ENCODE measurements at places on chromosomes 4 and X. TPM values are rescaled to one million over a fixed set of nuclear protein-coding genes. Genes with fewer than 3 reads are reported as not detected.

The TKTL1 gene
- polyA plus RNA-seq, result 19.3 TPM

The RASL11B gene
- 0.10 TPM for polyA plus RNA-seq

The COL25A1 gene
- polyA plus RNA-seq, result not detected

The SPANXN4 gene
- polyA plus RNA-seq, result not detected

The SUPT20HL1 gene
- not detected for polyA plus RNA-seq

The MTMR1 gene
- 27.6 TPM for polyA plus RNA-seq

GRCh38 chr4:71938776-71939175 lies 93.0 kb upstream of the NPFFR2 start:
- no peak for DNase-seq
- H3K27ac ChIP-seq, result no peak overlapping the region
- no peak overlapping the region for H3K4me3 ChIP-seq
- H3K4me1 ChIP-seq, result no peaks in the 10 kb centered on the region

DNA sequence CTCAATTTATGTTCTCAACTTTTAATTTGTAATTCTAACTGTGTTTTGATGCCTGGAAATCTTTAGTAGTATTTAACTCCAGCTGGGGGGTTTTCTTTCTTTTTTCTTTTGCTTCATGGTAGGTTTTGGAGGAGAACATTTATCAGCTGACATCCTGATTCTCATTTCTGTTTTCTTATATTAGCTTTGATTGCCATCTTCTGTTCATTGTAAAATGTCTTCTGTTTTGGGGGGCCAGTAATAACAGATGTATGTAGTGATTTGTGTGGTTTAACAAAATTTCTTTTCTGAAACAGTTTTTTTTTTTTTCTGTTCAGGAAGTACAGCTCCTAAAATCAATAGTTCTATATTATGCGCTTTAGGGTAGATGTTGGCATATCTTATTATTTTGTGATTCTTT lies 182.2 kb downstream of the GABRB1 start:
- no peak overlapping the region for H3K27ac ChIP-seq
- no peak for DNase-seq
- no peaks in the 10 kb centered on the region for H3K36me3 ChIP-seq
- H3K27me3 ChIP-seq, result no peaks in the 10 kb centered on the region
- H3K4me1 ChIP-seq, result no peaks in the 10 kb centered on the region

DNA sequence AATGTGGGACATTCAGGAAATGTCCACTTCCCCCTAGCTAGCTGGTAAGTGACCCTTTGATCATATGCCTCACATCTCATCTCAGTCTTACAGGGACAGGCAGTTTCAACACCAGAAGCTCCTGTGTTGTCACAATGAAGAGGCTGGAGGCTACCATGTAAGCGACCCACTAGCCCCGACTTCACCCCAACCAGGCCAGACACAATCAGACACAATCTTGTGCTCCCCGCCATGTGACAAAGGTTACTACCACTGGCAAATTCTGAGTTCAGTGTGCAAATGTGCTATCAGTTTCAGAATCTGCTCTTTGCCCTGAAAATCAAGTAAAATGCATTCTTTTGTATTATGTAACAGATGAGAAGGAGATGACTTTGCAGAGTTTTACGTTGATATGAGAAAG lies 56.9 kb upstream of the STS start:
- H3K27ac ChIP-seq, result no peak overlapping the region
- H3K4me3 ChIP-seq, result no peak overlapping the region
- H3K36me3 ChIP-seq, result no peaks in the 10 kb centered on the region
- H3K27me3 ChIP-seq, result no peaks in the 10 kb centered on the region

DNA sequence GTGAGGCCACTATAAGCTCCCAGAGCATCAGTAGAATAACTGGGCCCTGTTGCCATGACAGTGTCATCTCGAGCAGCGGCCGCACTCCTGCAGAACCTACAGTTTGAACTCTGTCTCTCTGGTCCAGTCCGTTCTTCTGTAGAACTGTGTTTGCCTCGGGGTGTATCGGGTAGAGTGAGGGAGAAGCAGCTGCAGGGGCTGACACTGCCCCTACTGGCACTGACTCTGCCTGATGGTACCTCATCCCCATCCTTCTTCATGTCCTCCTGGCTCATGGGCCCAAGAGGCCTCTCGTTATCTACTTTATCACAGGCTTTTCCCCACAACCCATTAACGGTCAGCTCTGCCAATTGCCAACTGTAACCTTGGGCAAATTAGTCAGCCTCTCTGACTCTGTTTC lies 96.5 kb downstream of the NPNT start:
- H3K4me3 ChIP-seq, result no peak overlapping the region
- H3K27ac ChIP-seq, result no peak overlapping the region
- H3K27me3 ChIP-seq, result no peaks in the 10 kb centered on the region
- H3K36me3 ChIP-seq, result no peaks in the 10 kb centered on the region
- no peak for DNase-seq

DNA sequence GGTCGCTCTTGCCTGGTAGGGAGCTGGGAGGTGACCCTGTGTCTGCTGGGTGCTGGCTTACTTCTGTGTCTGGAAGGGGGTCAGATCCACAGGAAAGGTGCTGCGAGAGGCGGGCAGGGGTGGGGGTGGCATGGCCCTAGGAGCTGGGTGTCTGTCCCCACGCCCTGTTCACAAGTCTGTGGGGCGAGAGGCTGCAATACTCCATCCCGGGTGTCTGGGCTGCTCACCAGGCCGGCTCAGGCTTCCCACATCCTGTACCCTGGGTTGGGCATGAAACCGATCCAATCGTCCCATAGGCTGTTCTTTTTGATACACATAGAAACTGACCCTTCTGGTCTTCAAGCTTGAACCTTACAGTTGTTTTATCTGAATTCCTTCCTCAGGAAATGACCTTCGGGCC lies 993 bp upstream of the CTAG2 start:
- H3K4me3 ChIP-seq, result no peak overlapping the region
- no peaks in the 10 kb centered on the region for H3K4me1 ChIP-seq
- H3K27ac ChIP-seq, result no peak overlapping the region
- no peaks in the 10 kb centered on the region for H3K27me3 ChIP-seq
- no peak for DNase-seq

GRCh38 chrX:131067216-131067615 lies 9.1 kb downstream of the ARHGAP36 start:
- H3K27ac ChIP-seq, result no peak overlapping the region
- H3K36me3 ChIP-seq, result no peaks in the 10 kb centered on the region
- no peak overlapping the region for H3K4me3 ChIP-seq

- no peaks in the 10 kb centered on the region for H3K36me3 ChIP-seq
- H3K4me1 ChIP-seq, result no peaks in the 10 kb centered on the region
- DNase-seq, result no peak
- H3K4me3 ChIP-seq, result no peak overlapping the region
These were observed 49.0 kb downstream of the PDHA1 start for GRCh38 chrX:19392703-19393102.

DNA sequence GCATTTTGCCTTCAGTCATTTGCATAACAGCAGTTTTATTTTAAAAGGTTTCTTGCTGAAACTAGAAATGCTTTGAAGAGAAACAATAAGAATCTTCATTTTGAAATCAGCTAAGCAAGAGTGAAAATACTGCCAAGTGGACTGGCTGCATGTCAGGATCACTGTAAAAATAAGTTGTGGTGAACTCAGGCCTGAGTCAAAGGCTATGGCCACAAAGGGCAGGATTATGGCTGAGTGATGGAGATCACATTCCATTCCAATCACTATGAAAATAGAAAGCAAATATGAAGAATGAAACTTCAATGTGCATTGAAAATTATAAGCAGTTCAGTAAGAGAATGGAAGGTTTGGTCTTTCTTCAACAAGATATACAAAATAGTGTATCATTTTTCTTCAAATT lies 224.5 kb downstream of the PCDH18 start:
- DNase-seq, result no peak
- no peak overlapping the region for H3K27ac ChIP-seq
- H3K36me3 ChIP-seq, result no peaks in the 10 kb centered on the region

DNA sequence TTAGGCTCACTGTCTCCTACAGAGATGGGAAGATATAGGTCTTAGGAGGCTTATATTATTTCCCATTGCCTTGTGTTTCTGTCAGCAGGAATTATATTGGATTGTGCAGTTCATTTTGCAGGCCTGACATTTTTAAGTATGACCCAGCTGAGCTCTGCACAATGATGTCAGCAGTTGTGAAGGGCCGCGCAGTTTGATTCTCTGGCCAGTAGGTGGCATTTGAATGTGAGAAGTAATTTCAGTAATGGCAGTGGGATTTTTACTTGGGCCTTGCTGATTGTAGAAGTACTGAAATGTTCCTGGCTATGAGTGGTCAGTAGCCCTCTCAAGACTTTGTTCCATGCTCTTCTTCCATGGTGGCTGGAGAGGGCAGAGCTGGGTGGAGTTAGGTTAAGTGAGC lies 247.2 kb upstream of the MTMR8 start:
- no peaks in the 10 kb centered on the region for H3K4me1 ChIP-seq
- H3K27me3 ChIP-seq, result no peaks in the 10 kb centered on the region
- DNase-seq, result peak; percentile 1
- H3K36me3 ChIP-seq, result no peaks in the 10 kb centered on the region
- no peak overlapping the region for H3K4me3 ChIP-seq

DNA sequence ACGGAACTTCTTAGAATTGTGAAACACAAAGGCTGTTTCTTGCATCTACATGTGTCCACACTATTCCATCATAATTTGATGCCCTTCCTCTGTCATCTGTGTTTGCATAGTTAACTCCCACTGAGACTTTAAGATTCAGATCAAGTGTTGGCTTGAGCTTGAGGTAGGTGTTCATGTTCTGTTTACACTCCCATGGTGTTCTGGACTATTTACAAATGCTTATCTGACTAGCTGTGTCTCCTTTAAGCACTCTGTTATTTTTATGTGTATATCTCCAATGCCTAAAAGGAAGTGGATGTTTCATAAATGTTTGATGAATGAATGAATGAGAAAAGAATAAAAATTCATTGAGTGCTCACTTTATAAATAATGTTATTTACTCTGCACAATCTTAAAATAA lies 622.7 kb downstream of the RAB28 start:
- H3K27ac ChIP-seq, result no peak overlapping the region
- no peaks in the 10 kb centered on the region for H3K4me1 ChIP-seq
- H3K36me3 ChIP-seq, result no peaks in the 10 kb centered on the region
- H3K4me3 ChIP-seq, result no peak overlapping the region
- H3K27me3 ChIP-seq, result no peaks in the 10 kb centered on the region
- DNase-seq, result no peak

DNA sequence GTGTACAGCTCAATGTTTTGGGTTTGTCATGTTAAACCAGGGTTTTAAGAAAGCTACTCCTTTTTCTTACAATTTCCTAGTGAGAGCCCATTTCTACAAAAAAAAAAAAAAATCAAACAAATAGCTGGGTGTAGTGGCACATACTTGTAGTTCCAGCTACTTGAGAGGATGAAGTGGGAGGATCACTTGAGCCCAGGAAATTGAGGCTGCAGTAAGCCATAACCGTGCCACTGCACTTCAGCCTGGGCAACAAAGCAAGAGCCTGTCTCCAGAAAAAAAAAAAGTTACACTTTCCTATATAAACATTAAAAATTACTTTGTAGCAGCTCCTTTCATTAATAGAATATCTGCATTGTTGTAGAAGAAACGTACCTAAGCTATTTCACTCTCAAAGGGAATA lies 166.7 kb downstream of the HS6ST2 start:
- no peaks in the 10 kb centered on the region for H3K27me3 ChIP-seq
- no peak for DNase-seq
- no peaks in the 10 kb centered on the region for H3K4me1 ChIP-seq
- H3K27ac ChIP-seq, result no peak overlapping the region
- H3K4me3 ChIP-seq, result no peak overlapping the region

DNA sequence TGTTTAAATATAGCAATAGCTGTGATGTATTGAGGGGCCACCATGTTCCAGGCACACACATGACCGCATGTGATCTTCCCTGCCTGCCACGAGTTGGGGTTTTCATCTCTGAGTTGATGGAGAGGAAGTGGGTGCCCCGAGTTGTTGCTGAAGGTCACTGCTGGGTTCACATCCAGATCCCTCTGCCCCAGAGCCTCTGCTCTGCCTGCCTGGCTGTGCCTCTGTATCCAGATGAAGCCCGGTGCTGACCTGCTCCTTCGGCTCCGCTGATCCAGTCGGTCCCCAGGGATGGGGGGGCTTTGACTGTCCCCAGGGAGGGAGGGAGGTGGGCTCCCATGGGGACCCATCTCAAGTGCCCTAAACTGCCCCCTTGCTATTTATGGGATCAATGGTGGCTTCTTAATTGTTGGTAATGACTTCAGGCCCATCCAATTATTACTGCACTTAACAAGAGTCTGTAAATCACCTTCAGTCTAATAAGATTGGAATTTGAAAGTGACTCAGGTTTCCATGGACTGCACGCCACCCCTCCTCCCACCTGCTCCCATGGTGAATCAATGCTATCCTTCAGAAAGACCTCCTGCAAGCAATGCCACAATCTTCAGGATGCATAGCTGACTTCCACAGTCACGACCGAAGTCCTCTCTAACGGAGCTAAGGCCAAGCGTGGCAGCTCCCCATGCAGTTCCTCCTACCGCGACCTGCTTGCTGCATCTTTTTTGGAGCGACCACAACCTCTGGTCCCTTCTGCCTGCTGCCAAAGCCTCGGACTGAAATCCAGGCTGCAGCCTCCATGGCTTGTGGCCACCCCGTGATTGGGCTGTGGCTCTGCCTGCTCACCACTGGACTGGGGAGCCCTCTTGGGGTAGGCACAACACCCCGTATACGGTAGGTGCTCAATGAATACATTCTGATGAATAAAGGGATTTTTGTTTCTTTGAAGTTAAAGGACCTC lies 73.1 kb downstream of the CPZ start:
- H3K27ac ChIP-seq, result no peak overlapping the region
- no peaks in the 10 kb centered on the region for H3K36me3 ChIP-seq
- H3K4me3 ChIP-seq, result no peak overlapping the region
